ENCODE measurements at places on chromosomes 6 and 20.

GRCh38 chr6:37695857-37696219, 1.8 kb downstream of the MDGA1 start:
- no peak for DNase-seq

DNA sequence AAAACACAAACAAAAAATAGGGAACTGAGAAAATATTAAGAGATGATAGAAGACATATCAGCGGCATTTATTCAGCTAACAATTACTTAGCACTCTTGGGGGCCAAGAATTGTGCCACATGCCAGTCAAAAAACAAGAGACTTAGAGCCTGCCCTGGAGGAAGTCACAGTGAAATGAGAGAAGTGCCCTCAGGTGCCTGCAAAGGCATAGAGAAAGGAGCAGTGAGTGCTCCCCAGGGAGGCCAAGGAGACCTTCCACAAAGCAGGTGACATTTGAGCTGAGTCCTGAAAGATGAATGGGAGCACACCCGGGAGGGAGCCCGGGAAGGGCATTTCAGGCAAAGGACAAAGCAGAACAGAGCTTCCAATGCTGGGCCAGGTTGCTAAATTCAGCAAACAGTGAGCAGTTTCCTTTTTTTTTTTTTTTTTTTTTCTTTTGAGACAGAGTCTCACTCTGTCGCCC, 184.7 kb upstream of the JARID2 start:
- peak; percentile 88 for DNase-seq

GRCh38 chr6:137181891-137182653, 8.6 kb upstream of the IL22RA2 start:
- DNase-seq, result no peak

DNA sequence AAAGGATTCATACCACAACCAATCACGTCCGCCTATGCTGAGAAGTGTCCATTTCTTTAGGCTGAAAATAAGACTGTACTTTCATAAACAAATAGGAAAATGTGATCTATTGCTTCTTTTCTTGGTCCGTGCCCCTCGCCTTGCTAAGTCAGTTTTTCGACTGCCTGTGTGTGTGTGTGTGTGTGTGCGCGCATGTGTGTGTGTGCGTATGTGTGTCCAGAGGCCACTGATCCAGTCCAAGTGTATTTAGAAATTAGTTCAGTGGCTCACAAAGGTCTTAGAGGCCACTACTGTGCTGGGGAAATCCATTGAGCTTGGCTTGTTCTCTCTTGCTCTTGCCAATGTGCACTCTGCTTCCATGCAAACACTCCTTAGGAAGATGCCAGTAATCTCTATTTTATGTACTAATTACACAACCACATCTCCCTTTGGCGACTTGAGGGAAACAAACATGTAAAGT, 50.5 kb downstream of the SLC22A23 start:
- no peak for DNase-seq

- DNase-seq, result no peak
Observed at GRCh38 chr6:139371421-139372203, 2.8 kb downstream of the CITED2 start.

- DNase-seq, result no peak
Observed at GRCh38 chr6:28940294-28940857, 16.6 kb upstream of the TRIM27 start.

DNA sequence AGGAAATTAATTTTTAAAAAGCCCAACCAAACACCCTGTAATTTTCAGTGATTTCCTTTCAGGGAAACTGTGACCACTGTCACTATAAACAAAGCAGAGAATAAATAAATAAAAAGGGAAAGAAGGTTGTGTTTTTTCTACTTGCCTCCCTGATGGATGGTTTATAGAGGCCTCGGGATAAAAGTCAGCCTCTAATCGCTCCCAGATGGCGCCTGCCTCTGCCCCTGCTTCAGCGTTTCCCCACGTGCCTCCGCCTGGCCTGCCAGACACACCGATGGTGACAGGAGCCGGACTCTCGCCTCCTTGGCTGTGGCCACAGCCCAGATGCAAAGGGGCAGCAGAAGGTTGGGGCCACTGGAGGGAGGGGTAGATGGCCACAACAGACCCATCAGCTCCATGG, 327.7 kb downstream of the CDC5L start:
- DNase-seq, result no peak

DNA sequence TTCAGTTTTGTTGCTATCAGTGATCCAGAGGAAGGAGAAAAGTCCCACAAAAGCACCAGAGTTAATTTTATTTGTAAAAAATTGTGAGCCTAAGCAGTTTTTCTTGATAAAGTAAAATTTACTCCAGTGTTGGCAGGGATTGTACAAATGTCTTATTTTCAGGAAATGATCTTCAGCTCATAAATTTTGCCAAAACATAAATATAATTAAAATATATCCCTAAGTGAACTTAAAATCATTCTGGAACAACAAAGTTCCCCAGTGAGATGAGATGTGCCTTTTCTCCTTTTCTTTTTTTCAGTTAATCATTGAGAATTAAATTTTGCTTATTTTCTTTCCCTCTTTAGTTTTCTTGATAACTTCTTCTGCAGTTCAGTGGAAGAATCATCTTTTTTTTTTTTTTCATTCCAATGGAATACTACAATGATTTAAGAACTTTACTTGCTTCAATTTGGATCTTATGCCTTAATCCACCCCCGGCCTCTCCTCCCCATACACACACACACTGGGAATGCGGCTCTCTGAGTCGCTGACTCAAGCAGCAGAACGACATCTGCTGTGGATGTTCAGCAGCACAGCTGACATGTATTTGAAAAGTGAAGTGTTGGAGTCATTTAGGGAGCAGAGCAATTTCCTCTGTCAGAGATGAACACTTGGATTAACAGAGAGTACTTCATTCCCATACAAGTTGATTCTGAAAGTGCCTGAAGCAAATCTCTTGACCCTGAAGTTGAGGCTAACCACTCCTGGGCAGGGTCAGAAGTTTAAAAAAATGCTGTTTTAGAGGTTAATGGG, 27.7 kb upstream of the LAMA4 start:
- DNase-seq, result no peak

GRCh38 chr20:53270792-53271375, 298.7 kb downstream of the TSHZ2 start:
- DNase-seq, result no peak

- DNase-seq, result no peak
Observed at GRCh38 chr20:42688576-42688975, 501.1 kb downstream of the PTPRT start.

GRCh38 chr20:48620507-48621375, 207.1 kb downstream of the PREX1 start:
- DNase-seq, result no peak

DNA sequence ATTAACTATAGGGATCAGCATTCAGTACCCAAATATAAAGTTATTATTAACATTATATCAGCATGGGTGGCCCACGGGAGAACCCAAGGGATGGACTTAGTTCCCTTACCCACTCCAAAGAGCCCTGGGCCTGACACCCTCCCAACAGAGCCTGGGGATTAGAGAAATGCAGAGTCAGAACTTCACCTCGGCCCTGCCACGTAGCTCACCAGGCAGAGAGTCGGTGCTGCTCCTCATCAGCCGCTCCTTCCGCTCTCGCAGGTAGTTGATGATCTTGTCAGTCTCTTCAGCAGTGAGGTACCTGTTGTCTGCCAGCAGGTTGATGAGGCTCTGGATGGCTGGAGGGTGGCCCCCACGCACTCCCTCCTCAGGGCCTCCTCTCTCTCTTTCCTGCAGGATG, 26.6 kb downstream of the NCOA5 start:
- no peak for DNase-seq

GRCh38 chr6:16244446-16244845, 6.1 kb downstream of the GMPR start:
- DNase-seq, result no peak

DNA sequence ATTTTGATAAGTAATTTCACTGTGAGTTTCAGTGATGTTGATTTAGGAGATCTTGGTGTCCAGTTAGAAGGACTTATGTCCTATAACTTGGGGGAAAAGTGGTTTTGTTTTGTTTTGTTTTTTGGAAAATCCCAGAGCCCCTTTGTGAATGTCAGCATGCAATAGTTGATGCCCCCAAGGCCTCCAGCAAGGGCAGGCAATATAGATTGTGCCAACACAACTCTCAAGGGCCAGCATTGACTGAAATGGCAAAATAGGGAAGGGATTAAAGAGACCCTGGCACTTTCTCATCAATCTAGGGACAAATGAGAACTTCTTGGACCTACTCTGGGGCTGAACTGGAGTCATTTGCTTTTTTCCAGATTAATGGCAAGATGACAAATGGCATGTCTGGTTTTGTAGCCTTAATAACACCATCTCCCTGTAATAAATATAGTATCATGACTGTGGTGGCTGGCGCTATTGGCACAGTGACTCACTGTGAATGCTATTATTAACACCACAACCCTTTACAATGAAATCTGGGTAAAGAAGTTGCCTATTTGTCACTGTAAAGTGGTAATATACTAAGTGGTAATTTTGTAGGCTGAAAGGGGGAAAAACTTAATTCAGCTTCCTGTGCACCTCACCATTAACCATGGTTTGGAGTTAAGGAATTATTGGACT, 51.8 kb downstream of the ABRACL start:
- no peak for DNase-seq

GRCh38 chr6:20202324-20202658, 10.0 kb downstream of the MBOAT1 start:
- DNase-seq, result no peak

DNA sequence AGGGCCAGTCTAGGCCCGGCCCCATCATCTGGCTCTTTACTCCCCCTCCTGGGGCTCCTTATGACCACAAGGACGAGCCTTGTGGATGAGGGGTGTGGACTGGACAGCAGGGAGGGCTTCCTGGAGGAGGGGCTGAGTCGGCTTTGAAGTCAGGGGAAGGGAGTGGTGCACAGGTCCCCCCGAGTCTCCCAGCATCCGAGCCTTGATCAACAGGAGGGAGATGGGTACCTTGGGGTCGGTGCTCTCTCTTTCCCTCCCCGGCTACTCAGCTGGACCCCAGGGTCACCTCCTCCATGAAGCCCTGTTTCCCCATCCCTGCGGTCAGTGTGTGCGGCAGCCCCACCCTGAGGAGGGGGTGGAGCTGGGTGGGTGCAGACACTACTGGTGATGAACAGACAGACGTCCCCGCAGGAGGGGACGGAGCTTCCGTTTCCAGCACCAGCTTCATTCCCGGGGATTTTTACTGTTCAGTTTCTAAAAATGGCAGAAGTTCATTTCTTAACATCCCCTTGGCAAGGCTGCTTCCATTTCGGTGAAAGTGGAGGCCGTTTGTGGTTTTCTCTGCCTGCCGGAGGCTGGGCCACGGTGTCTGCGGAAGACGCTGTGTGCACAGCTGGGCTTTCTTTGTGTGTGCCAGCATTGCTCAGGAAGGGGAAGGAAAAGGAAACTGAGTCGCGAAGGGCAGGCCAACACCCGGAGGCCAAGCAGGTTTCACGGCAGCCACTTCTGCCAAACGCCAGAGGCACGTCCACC, 19.6 kb downstream of the NTSR1 start:
- no peak for DNase-seq

DNA sequence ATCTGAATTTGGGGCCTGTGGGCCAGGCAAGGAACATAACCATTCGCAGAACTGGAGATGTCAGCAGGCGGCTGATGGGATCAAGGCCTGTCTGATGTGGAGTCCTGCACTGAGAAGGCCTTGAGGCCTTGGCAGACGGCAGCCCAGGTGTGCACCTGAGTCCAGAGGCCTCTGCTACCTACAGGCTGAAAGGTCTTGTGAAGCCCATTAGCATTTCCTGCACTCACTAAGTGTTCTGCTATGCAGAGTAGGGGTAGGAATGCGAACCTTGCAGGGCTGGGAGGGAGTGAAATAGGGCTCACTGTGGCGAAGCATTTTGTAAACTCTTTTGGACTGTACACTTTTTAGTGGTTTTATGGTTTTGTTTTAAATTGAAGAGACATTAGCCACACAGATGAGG, 48.3 kb upstream of the RNF24 start:
- no peak for DNase-seq

DNA sequence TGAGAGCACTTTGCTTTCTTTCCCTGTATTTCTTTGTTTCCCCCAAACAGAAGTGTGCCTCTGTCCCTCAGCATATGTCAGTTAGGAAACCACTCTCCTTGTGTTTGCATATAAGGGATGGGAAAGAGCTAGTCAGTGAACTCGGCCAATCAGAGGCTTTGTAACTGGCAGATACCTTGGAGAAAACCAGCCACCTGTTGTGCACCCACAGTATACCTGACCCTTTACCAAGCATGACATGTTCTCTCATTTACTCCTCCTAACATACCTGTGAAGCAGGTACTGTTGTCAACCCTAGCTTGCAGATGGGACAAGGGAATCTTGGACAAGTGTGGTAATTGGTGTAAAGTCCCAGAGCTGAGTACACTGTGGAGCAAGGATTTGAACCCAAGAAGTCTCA, 96.1 kb upstream of the FAM8A1 start:
- DNase-seq, result no peak

- DNase-seq, result no peak
Observed at GRCh38 chr20:32007787-32008616, 2.2 kb upstream of the CCM2L start.

DNA sequence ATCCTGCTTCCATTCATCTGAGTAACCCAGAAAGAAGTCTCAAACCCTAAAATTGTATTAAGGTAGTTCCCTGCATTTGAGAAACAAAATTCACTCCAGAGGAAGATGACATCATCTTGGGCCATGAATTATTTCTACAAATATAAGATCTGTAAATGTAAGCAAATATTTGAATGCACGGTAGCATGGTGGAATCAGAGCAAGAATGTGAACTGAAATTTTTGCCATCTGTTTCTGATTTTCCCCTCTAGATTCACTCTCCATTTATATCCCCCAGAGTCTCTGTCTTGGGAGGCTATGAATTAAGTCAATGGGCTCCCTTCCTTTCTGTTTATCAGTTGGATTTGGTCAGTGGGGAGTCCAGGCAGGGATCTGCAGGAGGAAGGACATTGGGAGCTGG, 5.8 kb upstream of the MAP3K5 start:
- no peak for DNase-seq
